ENCODE measurements at places on chromosomes 16 and 17.

DNA sequence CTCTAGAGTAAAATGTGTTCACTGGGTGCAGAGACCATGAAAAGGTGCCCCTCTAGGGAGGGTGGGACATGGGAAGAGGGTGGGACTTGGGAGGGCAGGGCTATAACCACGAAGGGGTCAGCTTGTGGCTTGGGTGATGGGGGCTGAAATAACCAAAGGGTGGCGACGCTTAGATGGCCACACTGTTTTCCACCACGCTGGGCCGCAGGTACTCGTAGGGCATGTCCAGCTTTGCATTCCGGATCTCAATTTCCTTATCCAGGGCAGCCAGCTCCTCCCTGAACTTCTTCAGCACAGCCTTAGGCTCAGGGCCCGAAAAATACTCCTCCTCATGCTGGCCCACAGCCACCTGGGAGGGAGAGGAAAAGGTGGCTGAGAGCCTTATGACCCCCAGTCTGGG is 10.0 kb downstream of the ALOX15 start:
- no peak for DNase-seq

DNA sequence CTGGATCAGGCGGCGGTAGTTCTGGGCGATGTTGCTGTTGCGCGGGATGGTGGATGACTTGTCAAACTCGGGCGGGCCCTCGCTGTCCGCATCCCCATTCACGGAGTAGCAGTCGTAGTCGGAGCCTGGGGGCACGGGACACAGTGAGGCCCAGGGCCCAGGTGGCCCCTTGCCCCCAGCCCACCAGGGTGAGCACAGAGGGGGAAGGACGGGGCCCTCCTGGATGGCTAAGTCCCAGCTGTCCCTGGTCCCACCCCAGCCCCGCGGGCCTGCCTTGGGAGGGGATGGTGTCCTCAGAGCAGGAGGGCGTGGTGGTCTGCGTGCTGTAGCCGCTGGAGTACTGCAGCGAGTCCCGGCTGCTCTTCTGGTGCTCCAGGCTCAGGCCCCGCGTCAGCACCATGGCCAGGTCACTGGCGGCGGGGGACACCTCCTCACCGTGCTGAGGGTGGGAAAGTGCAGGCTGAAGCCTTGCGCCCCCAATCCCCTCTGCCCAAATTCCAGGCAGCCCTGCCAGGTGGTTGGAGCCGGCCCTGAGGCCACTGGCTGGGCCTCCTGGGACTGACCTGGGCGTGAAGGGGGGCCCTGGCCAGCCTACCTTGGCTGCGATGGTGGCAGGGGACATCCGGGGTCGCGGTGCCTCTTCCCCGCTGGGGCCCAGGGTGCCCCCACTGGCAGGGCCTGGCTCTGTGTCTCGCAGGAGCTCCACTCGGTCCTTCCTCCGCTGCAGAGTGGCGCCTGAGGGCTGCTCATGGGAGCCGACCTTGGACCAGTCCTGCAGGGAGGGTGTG is 18.2 kb downstream of the IL34 start:
- DNase-seq: no peak

DNA sequence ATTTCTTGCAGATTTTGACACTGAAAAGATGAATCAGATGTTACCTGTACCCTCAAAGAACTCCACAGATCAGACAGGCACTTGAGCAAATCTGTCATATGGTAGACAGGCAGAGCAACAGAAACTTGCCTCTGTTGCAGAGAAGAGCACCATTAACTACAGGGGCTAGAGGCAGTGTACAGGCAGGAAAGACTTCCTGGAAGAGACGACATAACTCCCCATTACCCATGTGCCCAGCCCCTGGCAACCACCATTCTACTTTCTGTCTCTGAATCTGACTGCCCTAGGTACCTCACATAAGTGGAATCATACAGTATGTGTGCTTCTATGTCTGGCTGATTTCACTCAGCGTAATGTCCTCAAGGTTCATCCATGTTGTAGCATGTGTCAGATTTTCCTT is 15.5 kb downstream of the GFOD2 start:
- DNase-seq: no peak

DNA sequence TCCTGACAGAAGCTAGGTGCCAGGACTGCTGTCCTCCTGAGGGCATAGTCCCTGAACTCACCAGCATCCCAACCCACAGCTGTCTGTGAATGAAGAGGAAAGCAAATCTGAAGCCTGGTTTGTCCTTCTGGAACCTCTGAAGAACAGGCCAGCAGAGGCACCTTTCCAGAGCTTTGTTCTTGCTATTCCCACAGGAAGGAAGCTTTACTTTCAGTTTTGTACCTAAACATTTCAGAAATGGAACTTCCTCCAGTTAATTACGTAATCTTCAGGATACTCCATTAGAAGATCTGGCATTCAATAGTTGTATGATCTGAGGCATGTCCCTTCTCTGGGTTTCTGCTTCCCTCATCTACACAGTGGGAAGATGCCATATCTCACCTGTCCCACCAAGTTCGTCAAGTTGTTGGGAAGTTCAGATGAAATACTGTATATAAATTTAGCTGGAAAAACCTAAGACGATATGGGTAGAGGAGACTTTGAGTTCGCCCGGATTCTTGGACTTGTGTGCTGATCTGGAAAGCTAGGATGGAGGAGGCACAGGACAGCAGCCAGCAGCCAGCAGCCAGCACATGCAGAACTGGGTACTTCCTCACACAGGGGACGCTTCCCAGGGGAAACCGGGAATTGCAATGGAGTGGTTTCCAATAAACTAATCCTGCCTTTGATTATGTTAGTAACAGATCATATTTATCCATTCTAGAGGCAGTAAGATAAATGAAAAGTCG is 22.4 kb downstream of the NXPH3 start:
- DNase-seq: no peak

DNA sequence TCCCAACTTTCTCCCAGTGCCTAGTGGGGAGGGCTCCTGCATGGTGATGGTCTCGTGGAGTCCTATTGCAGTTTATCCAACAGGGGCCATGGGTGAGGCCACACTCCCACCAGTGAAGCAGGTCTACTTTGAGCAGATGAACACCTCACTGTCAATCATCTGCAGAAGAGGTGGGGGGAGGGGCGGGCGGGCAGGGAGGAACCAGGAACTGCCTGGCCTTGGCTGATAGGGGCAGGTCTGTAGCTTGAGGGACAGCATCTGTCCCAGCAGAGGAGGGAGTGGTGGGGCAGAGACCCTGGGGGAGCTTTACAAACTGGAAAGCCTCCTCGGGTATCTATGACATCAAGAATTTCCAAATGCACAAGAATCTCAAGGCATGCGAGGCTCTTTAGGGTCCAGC is 58.7 kb upstream of the ZNF423 start:
- peak; percentile 0 for DNase-seq

GRCh38 chr17:73533127-73533526 is 111.1 kb downstream of the SDK2 start:
- DNase-seq: no peak

DNA sequence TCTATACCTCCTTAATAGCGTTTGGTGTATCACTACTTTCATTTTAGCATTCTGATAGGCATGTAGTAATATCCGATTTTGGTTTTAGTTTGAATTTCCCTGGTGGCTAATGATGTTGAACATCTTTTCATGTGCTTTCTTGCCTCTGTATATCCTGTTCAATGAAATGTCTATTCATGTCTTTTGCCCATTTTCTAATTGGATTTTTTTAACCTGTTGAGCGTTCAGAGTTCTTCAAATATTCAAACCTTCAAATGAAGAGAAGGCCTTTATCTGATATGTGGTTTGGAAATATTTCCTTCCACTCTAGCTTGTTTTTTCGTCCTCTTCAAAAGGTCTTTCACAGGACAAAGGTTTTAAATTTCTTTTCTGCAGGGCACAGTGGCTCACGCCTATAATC is 2.4 kb upstream of the NME1 start:
- DNase-seq: no peak
